T-helper 17 cell (primary cell): ENCODE measurements at places on chromosomes 13 and 19. TPM values are rescaled to one million over a fixed set of nuclear protein-coding genes. Genes with fewer than 3 reads are reported as not detected.

NALCN gene
- total RNA-seq = not detected

RAB20 gene
- total RNA-seq = 1.4 TPM

FGF14 gene
- not detected for total RNA-seq

TNFSF9 gene
- 2.2 TPM for total RNA-seq
